ENCODE measurements at places on chromosomes 5 and 9.

GRCh38 chr9:127426756-127427155, 2.6 kb downstream of the ZNF79 start:
- DNase-seq: no peak

- DNase-seq: no peak
These were observed 781 bp downstream of the ST6GALNAC4 start for GRCh38 chr9:127915801-127916719.

DNA sequence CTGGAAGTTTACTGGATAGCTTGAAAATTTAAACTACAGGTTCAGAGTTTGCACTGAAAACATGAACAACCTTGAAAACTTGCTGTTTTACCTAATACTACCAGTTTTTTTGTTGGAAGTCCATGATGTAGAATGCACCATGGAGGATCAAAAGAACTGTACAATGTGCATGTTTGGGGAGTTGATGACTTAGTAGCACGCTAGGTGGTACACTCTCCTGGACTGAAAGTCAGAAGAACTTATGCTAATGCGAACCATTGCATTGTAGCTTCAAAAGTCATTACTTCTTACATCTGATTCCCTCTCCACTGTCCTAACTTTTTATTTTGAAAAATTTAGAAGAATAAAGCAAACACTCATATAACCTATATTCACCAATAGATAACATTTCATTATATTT, 211.0 kb downstream of the OSTF1 start:
- DNase-seq: no peak

- DNase-seq: no peak
These were observed 44.6 kb downstream of the BARX1 start for GRCh38 chr9:93910598-93910997.

DNA sequence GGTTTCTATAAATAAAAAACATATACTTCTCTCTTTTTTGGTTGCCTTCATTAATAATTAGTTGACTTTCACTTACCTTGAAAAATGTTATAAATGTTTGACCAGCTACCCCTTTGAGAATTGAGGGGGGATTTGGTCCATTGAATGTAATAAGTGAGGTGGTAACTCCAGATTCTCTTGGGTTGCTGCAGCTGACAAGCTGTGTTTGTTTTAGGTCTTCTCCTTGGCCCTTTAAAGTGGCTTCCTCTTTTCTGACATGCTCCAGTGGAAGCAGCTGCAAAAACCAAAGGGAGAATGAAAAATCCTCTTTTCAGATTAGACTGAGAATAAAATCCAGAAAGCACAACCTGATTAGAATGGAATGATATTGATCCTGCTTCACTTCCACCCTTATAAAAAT, 410.5 kb downstream of the TMEM38B start:
- no peak for DNase-seq

GRCh38 chr5:95022967-95023695, 261.8 kb downstream of the MCTP1 start:
- DNase-seq: no peak

All from kidney glomerular epithelial cell (primary cell).